ENCODE measurements at places on chromosomes 2 and 18. TPM values are rescaled to one million over a fixed set of nuclear protein-coding genes. Genes with fewer than 3 reads are reported as not detected.

DNA sequence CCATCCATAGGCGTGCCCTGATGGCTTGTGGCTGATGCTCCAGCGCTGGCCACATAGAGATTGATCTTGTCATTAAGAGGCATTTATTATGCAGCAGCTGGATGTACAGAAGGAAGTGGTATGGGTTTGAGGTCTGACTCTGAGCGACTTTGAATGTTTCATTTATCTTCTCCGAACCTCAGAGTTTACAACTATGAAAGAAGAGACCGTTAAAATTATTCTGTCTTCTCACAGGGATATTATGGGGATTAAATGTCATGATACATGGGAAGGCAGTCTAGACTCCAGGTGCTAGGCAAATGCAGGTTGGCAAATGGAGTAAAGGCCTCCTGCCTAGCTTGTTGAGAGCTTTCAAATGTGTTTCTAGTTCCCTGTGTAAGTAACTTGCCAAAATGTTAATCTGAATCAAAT, 30.3 kb downstream of the MOGAT1 start:
- DNase-seq, result no peak

DNA sequence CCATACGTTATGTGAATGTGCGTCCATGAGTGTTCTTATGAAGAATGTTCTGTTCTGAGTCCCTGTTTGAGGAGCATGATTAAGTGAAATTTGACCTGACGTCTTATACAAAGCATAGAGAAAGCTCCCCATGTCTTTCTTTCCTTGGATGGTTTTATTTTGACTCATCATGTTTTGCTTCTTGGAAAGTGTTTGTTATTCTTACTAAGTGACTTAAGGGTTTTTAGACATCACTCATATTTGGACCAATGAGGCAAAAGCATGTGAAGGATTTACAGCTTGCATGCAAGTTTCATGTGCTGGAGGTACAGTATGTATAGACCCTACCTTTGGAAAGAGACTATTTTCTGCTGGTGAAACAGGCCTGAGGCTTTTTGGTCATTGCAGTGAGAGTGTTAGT, 33.5 kb upstream of the ZEB2 start:
- DNase-seq, result peak; percentile 75

Gene RBM43
- total RNA-seq, result 0.39 TPM

DNA sequence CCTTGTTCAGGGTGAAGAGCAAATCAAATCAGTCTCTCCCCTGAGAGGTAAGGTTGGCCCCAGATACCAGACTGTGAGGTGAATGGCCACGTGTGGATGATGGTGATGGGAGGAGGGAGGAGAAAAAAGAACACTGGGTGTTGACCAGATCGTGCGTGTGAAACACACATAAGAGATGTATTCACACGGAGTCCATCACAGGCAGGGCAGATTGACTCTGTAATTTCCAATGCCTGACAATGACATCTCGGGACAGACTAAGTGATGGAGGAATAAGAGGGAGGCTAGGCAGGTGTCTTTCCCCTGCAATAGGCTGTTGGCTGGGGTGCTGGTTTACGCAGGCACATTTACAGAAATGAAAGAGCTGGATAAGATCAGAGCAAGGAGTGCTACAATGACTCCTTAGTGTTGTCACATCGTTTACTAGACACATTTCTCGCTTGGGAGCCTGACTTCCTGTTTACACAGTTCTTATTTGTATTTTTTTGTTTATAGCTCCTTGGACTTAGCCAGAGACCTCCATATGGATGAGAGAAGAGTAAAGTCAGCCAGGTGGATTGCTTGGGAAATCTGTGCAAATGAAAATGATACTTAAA, 43.1 kb downstream of the CPO start:
- DNase-seq, result no peak

- no peak for DNase-seq
Measured at GRCh38 chr2:20563833-20564232, 87.1 kb downstream of the HS1BP3 start.

Gene TMEM198
- total RNA-seq, result 6.7 TPM

DNA sequence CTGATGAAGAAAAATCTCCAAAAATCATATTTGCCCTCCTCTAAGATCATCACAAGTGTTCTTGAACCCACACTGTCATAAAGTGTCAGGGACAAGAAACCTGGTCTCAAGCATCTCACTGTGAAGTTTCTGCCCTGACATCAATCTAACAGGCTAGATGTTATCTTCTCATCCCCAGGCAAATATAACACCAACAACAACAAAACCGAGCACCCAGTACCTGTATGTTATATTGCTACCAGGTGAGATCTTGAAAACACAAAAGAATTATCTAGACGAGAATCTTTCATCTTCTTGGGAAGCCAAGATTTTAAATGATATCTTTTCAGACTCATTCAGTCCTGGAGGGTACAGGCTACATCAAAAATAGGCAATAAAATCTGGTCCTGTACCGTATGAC, 8.8 kb upstream of the MAP4K3 start:
- no peak for DNase-seq

Gene ANKRD30BL
- 0.14 TPM for total RNA-seq

GRCh38 chr18:26301681-26302080, 75.4 kb downstream of the TAF4B start:
- DNase-seq, result peak; percentile 61

- DNase-seq, result peak; percentile 83
Measured at GRCh38 chr2:32061973-32062861, 1.1 kb upstream of the SPAST start.
